ENCODE measurements at places on chromosomes 2 and 18.
A peak's percentile ranks its signal among the peaks of the same experiment; 100 is the strongest.

GRCh38 chr18:3248658-3249359, 1.2 kb downstream of the MYL12A start:
- peak; percentile 82 for DNase-seq

GRCh38 chr18:79585395-79586370, 93.9 kb upstream of the CTDP1 start:
- DNase-seq = no peak

DNA sequence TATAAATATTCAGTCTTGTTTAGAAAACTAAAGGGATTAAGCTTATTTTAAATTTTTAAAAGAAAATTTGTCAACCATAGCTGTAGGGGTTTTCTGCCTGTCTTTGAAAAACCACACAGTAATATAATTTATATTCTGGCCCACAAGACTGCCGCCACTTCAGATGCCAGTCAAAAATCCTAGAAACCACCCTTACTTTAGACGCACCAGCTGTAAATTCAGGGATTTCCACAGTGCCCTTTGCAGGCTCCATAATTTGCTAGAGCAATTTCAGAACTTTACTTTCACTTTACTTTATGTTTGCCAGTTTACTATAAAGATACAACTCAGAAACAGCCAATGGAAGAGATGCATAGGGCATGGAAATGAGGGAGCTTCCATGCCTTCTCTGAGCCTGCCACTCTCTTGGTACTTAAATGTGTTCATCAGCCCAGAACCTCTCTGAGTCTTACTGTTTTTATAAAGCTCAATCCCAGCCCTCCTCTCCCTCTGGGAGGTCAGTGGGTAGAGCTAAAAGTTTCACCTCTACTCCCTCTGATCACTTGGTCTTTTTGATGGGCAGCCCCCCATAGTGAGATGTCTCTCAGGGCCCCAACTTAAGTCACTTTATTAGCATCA, 63.3 kb downstream of the KYNU start:
- DNase-seq = no peak

- no peak for DNase-seq
These were observed 275.9 kb downstream of the DCC start for GRCh38 chr18:52615943-52616342.

- no peak for DNase-seq
These were observed 23.3 kb upstream of the AMMECR1L start for GRCh38 chr2:127909019-127909418.

DNA sequence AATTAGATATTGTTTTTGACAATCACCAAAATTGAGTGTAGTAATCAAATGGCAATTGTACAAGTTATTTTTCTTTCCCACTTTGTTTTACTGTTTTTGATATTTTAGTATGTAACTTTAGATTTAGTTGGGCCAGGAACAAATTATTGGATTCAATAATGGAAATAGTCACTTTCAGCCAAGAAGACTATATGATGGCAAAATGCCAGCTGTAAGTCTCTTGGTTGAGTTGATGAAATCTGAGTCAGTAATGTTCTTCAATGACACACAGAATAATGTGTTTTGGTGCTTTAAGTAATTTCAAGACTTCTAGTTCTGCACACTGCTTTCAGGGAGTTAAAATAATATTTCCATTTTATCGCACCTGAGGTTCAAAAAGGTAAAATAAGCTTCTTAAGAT, 2022.0 kb upstream of the CELF4 start:
- DNase-seq = no peak

- DNase-seq = no peak
These were observed 414.2 kb downstream of the THSD7B start for GRCh38 chr2:137179542-137179941.

DNA sequence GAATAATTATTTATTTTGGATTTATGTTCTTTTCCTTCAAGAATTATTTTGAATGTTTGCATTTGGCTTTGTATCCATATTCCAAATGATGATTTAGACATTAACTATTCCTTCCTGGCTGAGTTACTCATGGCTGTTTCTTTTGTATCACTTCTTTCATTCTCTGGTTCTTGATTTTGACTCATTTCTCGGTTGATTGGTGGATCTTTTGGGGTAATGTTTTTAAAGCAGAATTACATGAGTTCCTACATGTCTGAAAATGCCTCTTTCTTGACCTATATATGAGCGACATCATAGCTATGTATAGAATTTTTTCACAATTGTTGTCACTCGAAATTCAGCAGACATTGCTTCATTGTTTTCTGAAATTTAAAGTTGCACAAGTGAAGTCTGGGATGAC, 39.5 kb downstream of the CYP26B1 start:
- no peak for DNase-seq

DNA sequence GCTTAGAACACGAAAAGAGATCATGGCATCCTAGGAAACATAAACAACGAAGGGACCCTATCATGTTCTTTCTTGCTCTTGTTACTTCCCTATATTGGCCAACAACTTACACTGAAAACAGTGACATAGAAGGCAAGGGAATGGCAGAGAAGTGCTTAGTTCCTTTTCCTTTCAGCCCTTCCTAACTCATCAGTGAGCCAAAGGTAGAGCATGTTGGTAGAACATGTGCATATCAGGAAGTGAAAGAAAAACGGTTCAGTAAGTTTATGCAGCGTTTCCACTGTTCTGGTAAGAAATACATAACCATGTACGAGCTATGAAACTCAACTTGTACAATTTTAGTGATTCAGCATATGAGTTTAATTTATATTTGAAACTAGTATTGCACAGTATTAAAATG, 21.7 kb downstream of the AKAIN1 start:
- no peak for DNase-seq

- no peak for DNase-seq
These were observed 358.7 kb upstream of the SETBP1 start for GRCh38 chr18:44321868-44322590.

DNA sequence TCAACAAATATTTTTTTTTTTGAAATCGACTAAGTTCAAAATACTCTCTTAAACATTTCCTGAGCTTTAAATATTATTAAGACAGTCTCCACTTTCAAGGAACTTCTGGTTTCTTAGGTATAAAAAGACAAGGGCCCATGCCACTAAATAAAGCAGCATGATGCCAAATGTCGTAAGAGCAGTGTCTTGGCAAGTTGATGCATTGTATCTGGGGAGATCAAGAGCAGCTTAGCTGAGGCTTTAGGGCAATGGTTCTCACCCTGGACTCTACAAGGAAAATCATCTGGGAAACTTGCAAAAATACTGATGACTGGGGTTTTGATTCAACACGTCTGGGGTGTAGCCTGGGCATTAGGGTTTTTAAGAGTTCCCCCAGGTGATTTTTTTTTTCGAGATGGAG, 41.3 kb downstream of the COL4A3 start:
- DNase-seq = no peak

DNA sequence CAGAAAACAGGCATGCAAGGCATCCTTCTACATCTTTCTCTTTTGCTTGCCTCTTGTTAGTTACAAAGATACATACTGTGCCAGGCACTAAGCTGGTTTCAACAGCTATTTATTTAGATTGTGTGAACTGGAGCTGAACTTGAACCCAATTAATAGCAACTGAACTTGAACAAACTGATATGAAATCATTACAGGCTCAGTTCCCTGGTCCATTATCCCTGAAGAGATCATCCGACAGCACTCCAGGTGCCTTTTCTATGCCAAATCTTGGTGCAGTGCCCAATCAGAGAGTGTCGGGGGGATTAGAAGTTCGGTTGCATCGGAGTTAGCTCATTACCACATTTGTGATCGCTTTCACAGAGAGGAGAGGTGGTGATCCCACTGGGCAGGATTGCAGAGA, 477.6 kb downstream of the PARD3B start:
- DNase-seq = no peak

- no peak for DNase-seq
These were observed 10.8 kb upstream of the AMER3 start for GRCh38 chr2:130744287-130745117.

DNA sequence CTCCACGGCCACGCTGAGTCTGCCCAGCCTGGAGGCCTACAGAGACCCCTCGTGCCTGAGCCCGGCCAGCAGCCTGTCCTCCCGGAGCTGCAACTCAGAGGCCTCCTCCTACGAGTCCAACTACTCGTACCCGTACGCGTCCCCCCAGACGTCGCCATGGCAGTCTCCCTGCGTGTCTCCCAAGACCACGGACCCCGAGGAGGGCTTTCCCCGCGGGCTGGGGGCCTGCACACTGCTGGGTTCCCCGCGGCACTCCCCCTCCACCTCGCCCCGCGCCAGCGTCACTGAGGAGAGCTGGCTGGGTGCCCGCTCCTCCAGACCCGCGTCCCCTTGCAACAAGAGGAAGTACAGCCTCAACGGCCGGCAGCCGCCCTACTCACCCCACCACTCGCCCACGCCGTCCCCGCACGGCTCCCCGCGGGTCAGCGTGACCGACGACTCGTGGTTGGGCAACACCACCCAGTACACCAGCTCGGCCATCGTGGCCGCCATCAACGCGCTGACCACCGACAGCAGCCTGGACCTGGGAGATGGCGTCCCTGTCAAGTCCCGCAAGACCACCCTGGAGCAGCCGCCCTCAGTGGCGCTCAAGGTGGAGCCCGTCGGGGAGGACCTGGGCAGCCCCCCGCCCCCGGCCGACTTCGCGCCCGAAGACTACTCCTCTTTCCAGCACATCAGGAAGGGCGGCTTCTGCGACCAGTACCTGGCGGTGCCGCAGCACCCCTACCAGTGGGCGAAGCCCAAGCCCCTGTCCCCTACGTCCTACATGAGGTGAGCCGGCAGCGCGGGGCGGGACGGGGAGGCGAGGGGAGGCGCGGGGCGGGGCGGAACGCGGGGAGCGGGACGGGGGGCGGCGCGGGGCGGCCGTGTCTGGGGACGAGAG, 15.2 kb downstream of the NFATC1 start:
- DNase-seq = no peak

GRCh38 chr2:2018713-2019410, 274.5 kb upstream of the PXDN start:
- no peak for DNase-seq

GRCh38 chr2:33040541-33040940, 93.8 kb downstream of the LTBP1 start:
- DNase-seq = no peak

DNA sequence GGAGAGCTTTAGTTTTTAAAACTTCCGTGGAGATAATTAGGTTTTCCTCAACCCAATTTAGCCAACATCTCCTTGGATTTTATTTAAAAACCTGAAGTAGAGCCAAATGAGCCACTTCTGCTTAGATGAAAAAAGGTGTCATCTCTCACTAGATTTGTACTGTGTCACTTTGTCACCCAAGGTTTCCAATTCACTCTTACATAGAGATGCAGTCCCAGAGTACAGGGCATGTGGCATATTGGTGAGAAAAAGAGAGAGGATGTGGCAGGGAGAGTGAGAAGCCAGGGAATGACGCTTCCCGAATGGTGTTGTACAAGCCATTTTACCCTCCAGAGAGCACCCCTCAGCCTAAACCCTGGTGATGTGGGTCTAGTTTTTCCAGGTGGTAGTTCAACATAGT, 44.4 kb upstream of the CTLA4 start:
- DNase-seq = no peak

GRCh38 chr2:196500686-196501431, 138.7 kb upstream of the CCDC150 start:
- DNase-seq = no peak

- DNase-seq = no peak
These were observed 6.1 kb upstream of the ATG16L1 start for GRCh38 chr2:233245406-233245805.

GRCh38 chr2:84443477-84443876, 15.6 kb downstream of the SUCLG1 start:
- no peak for DNase-seq

- no peak for DNase-seq
These were observed 71.6 kb downstream of the SDC1 start for GRCh38 chr2:20153131-20153851.

- DNase-seq = no peak
These were observed 42.3 kb upstream of the RMND5A start for GRCh38 chr2:86677816-86678215.

GRCh38 chr18:11943551-11943950, 35.4 kb upstream of the MPPE1 start:
- DNase-seq = no peak

DNA sequence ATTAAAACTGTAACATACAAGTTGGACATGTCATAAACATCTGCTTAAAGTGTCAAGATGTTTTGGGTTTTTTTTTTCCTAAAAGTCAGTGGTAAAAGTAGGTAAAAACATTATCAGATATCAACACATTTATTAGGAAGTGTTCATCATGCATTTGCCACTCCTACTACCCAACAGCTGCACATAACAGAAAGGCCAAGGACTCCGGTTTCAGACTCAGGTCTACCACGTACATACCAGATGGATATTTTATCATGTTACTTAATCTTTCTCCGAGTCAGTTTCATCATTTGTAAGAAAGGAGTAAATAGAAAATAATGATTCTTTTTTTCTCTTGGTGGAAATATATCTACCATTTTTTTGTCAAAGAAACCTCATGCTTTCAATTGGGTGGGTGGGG, 192.3 kb downstream of the UBE2E3 start:
- no peak for DNase-seq

- DNase-seq = no peak
These were observed 64.7 kb upstream of the GCFC2 start for GRCh38 chr2:75775311-75775823.

DNA sequence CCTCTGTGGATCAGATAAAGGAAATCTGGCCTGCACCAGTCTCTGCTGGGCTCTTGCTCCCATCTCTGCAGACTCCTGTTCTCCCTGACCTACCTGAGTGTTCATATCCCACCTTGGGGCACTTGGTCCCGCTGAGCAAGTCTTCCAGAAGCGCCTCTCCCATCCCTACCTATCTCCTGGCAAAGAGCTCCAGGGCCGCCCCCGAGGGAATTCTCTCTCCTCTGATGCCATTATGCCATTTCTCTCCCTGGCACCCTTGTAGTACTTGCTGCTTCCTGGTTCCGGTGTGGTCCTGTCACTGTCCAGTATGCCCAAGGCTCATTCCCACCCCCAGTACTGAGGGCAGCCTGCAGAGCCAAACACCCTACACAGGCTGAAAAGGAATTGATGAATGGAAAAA, 99.8 kb downstream of the KLHL29 start:
- DNase-seq = no peak

DNA sequence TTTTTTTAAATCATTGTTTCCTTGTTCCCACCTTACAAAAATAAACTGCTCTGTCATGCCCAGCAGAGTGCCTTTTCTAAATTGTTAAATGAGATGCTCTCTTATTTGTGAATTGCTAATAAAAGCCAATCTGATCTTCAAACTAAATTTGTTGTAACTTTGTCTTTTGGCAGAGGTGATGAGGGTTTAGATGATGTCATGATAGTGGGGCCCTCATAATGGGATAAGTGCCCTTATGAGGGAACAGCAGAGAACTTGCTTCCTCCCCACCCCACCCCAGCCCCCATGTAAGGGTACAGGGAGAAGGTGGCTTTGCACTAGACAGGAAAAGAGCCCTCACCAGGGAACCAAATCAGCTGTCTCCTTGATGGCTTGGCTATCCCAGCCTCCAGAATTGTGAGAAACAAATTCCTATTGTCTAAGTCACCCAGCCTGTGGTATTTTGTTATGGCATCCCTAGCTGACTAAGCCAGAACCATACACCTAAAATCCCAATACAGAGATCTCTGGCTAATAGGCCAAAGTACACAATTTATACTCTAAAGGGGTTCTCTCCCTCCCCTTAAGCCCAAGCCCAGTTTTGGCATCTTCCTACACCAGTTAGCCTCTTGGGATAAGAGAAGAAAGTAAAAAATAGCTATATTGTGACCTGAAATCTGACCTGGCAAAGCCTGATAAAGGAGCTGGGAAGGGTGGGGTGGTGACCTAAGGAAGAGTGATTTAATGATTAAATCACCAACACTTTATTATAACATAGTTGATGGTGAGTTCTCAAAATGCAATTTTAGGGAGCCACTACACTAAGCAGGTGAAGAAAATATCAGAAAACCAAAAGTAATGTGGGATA, 40.3 kb upstream of the HNRNPA3 start:
- DNase-seq = no peak
